Liver (tissue), 10 donors: ENCODE measurements at places on chromosomes 12 and 14.
A peak's percentile ranks its signal among the peaks of the same experiment; 100 is the strongest.

DNA sequence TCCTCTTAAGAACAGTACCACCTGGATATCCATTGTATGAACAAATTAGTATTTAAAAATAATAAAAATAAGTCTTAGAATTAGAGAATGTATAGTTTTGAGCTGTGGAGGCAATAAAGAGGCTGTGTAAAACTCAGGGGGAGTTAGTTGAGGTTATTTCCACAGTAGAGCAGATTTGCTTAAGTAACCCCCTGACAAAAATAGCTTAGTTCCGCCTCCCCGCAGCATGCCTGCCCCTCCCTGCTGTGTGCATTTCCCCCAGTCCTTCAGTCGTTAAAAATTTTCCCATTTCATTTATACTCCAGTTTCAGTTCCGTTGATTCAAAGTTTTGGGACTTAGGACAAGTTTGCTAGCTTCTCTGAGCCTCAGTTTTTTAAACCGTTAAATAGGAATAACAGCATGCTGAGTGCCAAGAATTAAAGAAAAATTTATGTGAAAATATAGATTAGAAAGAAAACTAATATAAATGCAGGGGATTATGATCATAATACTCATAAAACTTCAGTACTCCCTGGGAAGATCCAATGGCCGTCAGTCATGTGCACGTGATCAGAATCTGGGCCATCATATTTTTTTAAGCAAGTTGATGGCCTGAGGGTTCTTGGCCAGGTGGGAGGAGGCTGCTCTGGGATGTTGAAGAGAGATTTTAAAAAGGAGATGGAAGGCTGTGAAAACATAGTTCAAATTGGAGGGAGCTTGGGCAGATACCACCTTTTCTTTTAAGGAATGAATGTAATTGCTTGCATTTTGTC lies 14.5 kb upstream of the SLC38A2 start:
- H3K27ac ChIP-seq = peak overlapping the region; percentile 70
- H3K27me3 ChIP-seq = no peaks in the 10 kb centered on the region
- no peaks in the 10 kb centered on the region for H3K36me3 ChIP-seq
- H3K4me3 ChIP-seq = no peak overlapping the region
- peaks cover 40% of the 10 kb centered on the region for H3K4me1 ChIP-seq

- no peak overlapping the region for H3K27ac ChIP-seq
- no peaks in the 10 kb centered on the region for H3K27me3 ChIP-seq
- no peaks in the 10 kb centered on the region for H3K4me1 ChIP-seq
- no peak for DNase-seq
- no peak overlapping the region for H3K4me3 ChIP-seq
Observed at GRCh38 chr12:9943240-9943639, 11.1 kb upstream of the CLEC2A start.

DNA sequence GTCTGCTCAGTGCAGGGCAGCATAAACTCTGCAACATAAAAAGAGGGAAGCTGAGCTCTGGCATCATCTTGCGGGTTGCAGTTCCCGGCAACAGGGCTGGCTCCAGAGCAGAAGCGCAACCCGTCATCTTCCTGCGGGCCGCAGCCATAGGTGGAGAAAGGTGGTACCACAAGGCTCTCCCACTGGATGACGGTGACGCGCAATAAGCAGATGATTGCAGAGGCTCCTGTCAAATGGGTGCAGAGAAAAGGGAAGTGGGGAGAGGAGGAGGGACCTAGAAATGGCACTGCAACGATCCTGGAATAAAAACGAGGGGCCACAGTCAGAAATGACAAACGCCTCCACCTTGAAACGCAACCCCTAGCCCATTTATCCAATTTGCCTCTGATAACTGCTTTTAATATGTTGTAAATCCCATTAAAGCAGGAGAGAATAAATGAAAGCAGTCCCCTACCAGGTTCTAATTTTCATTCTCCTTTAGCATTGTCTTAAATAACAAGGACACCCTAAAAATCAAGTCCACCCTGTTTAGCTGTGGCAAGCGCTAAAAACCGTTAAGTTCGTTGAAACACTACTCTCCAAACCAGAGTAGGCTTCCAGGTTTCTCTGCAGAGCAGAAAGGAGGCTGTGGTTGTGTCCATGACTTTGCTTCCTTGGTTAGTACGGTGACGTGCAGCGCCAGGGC lies 30.9 kb upstream of the TUBA1C start:
- H3K4me1 ChIP-seq = no peaks in the 10 kb centered on the region
- no peaks in the 10 kb centered on the region for H3K27me3 ChIP-seq
- H3K36me3 ChIP-seq = no peaks in the 10 kb centered on the region

DNA sequence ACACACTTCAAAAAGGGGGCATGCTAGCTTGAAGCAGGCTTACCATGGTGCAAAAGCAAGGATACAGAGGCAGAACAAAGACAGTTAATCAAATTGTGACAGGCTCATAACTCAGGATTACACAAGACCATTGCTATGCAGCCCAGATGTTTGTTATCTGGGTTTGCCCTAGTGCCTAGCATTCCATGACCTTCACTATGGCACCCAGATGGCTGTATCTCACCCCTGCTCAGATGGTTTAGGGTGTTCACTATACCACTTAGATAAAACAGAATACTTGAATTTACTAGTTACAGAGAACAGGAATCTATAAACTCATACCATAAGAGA lies 56.2 kb downstream of the SDR9C7 start:
- H3K27ac ChIP-seq = no peak overlapping the region
- no peak overlapping the region for H3K4me3 ChIP-seq
- DNase-seq = no peak
- H3K27me3 ChIP-seq = no peaks in the 10 kb centered on the region
- H3K4me1 ChIP-seq = peaks cover 16% of the 10 kb centered on the region
